Nephron progenitor cell (in vitro differentiated cells): ENCODE measurements at places on chromosomes 5 and 9.

DNA sequence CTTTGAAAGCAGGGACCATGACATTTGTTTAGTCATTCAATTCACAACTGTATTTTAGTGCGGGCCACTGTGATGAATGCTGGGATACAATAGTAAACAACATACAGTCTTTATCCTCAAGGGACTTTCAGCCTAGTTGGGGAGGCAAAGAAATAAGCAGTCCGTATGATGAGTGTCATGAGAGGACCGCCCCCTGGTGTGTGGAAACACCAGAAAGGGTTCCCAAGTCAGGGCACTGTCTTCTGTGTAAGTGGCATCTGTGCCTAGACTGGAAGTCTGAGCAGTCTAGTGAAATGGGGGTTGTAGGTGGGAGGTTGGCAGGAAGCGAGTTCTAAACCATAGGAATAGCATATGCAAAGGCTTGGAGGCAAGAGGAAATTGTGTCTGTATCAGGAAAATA lies 6.8 kb downstream of the C9orf43 start:
- no peak overlapping the region for H3K4me3 ChIP-seq
- H3K27ac ChIP-seq, result no peak overlapping the region
- no peaks in the 10 kb centered on the region for H3K36me3 ChIP-seq
- H3K4me1 ChIP-seq, result no peaks in the 10 kb centered on the region
- H3K27me3 ChIP-seq, result no peaks in the 10 kb centered on the region
- DNase-seq, result no peak

DNA sequence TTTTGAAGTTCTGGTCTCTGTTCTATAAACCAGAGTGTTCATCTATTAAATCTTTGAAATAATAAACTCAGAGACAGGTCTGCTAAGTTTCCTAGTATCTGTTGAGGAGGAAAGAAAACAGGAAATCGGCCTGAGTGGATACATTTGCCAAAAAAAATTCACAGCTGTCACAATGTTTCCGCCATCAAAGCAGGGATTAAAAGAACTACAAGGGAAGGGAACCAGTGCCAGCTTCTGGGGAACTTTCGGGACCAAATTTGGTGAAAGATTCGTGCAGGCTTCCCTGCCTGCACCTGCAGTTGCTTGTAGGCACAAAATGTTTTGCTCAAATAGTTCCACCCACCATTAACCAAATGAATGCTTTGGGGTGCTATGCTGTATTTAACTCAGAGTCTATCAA lies 267.5 kb downstream of the MSX2 start:
- H3K4me1 ChIP-seq, result peaks cover 5% of the 10 kb centered on the region
- no peak for DNase-seq
- H3K4me3 ChIP-seq, result no peak overlapping the region
- no peaks in the 10 kb centered on the region for H3K36me3 ChIP-seq
- no peak overlapping the region for H3K27ac ChIP-seq
- peaks cover 10% of the 10 kb centered on the region for H3K27me3 ChIP-seq

- H3K4me3 ChIP-seq, result no peak overlapping the region
- no peak for DNase-seq
- H3K27me3 ChIP-seq, result peaks cover 21% of the 10 kb centered on the region
Observed at GRCh38 chr5:10118150-10118549, 131.5 kb downstream of the ATPSCKMT start.

DNA sequence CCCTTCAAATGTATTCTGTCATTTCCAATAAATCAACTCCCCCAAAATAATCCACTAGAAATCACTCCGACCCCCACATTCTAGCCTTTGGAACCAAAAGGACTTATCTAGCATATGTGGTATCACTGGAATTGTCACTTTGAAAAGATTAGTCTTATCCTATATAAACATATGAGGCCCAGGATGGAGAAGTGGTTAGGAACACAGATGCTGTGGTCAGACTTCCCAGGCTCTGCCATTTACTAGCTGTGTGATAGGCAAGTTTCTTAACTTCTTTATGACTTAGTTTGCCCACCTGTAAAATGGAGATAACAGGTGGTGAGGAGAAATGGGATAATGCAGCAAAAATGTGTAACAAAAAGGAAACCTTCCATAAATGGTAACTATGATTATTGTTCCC lies 62.0 kb upstream of the GLRX start:
- no peak overlapping the region for H3K4me3 ChIP-seq
- H3K27ac ChIP-seq, result no peak overlapping the region
- peaks cover under 1% of the 10 kb centered on the region for H3K27me3 ChIP-seq
- H3K4me1 ChIP-seq, result peaks cover 19% of the 10 kb centered on the region
- no peak for DNase-seq
- peaks cover 24% of the 10 kb centered on the region for H3K36me3 ChIP-seq

DNA sequence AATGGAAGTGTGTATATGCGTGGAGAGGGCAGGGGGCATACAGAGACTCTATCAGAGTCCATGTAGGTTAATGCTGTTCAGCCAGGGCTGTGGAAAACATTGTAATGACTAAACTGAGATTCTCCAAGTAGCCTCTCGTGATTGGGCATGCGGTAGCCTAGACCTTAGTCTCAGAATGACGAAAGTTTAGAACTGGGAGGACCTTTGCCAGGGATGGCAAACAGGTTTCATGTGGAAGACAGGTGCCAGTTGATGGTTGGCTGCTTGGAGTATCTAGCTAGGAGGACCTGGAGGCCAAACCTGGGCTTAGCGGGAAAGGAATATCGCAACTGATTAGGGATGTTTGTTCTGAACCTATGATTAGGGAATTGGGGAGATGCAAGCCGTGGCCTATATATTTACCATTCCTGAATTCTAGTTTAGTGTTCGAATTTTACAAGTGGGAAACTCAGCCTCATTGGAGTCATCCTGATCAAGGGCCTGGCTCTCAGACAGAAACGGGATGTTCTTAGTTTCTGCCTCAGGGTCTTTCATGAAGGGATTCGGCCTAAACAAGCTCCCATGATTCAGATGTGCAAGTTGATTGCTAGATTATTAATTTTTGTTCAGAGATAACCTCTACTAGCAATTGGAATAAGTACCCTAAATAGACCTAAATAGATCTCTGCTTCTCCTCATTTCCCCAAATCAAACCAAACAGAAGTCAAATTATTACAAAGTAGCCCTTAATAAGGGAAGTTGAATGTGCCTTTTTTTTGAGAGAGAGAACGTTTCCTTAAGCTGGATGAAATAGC lies 26.8 kb upstream of the TJP2 start:
- peaks cover 7% of the 10 kb centered on the region for H3K36me3 ChIP-seq
- peaks cover 4% of the 10 kb centered on the region for H3K27me3 ChIP-seq
- no peak overlapping the region for H3K27ac ChIP-seq
- DNase-seq, result no peak
- H3K4me1 ChIP-seq, result peaks cover 31% of the 10 kb centered on the region

DNA sequence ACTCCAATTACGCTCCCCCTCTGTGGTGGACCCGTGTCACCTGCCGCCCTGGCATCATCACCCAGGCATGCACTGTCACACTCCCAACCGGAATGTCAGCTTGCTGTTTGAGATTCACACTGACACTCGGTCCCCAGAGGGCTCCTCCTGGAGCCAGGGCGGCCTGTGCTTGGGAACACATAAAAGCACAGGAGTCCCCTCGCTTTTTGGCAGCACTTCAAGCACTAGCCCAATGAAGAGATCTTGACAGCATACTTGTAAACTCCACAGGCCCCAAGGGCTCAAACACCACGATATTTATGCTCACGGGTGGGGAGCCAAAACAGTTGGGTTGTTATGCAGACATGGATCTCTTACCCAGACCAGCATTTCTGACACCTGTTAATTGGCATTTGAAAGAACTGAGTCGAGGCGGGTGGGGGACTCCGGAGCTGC lies 90.8 kb upstream of the EGFLAM start:
- H3K27ac ChIP-seq, result no peak overlapping the region
- no peak for DNase-seq
- H3K36me3 ChIP-seq, result no peaks in the 10 kb centered on the region

GRCh38 chr9:2872931-2873323 lies 29.0 kb upstream of the PUM3 start:
- no peak for DNase-seq
- peaks cover 13% of the 10 kb centered on the region for H3K27me3 ChIP-seq
- peaks cover 7% of the 10 kb centered on the region for H3K4me1 ChIP-seq
- H3K36me3 ChIP-seq, result no peaks in the 10 kb centered on the region
- no peak overlapping the region for H3K4me3 ChIP-seq
- H3K27ac ChIP-seq, result no peak overlapping the region

GRCh38 chr5:166695326-166695725 lies 1596.1 kb upstream of the WWC1 start:
- H3K4me3 ChIP-seq, result no peak overlapping the region
- H3K27ac ChIP-seq, result no peak overlapping the region
- DNase-seq, result no peak
- no peaks in the 10 kb centered on the region for H3K27me3 ChIP-seq

DNA sequence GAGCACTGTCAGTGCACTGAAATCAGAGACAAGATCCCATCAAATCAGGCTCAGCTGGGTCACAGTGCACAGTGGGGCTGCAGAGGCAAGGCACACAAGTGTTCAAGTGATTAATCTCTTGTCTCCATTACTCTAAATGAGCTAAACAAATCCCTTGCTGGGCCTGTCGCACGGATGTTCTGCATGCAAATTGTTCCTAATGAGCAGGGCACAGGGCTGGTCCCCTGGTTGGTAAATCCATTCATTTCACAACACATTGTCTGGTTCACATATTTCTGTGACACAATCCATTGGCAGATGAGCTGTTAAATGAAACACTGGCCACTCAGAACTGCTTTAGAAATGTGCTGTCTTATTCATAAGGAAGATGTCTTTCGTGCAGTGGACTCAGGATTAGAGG lies 167.9 kb upstream of the BRINP1 start:
- peaks cover 6% of the 10 kb centered on the region for H3K27me3 ChIP-seq
- H3K4me1 ChIP-seq, result peaks cover 16% of the 10 kb centered on the region
- no peak for DNase-seq
- no peak overlapping the region for H3K27ac ChIP-seq

GRCh38 chr9:33165263-33166151 lies 1.6 kb downstream of the B4GALT1 start:
- H3K4me3 ChIP-seq, result peak overlapping the region; percentile 86
- H3K4me1 ChIP-seq, result peaks cover 79% of the 10 kb centered on the region
- H3K27me3 ChIP-seq, result peaks cover 7% of the 10 kb centered on the region
- H3K27ac ChIP-seq, result peak overlapping the region; percentile 74

GRCh38 chr5:172790496-172790889 lies 19.5 kb upstream of the DUSP1 start:
- H3K4me3 ChIP-seq, result no peak overlapping the region
- H3K36me3 ChIP-seq, result no peaks in the 10 kb centered on the region
- peaks cover 3% of the 10 kb centered on the region for H3K27me3 ChIP-seq
- no peak for DNase-seq

DNA sequence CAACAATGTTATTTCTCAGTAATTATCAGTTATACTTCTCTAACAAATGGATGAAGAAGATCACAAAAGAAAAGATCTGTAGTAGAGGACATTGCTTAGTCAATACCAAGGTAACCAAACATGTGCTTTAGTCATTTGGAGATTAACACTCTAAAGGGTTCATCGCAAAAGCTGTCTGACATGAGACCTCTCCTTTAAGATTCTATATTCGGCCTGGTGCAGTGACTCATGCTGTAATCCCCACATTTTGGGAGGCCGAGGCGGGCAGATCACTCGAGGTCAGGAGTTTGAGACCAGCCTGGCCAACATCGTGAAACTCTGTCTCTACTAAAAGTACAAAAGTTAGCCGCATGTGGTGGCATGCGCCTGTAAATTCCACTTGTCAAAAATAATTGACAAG lies 18.3 kb upstream of the CKMT2 start:
- peaks cover 18% of the 10 kb centered on the region for H3K36me3 ChIP-seq
- DNase-seq, result no peak
- no peak overlapping the region for H3K27ac ChIP-seq
- no peaks in the 10 kb centered on the region for H3K4me1 ChIP-seq
- H3K27me3 ChIP-seq, result peaks cover 4% of the 10 kb centered on the region

GRCh38 chr5:35201291-35201690 lies 29.0 kb downstream of the PRLR start:
- H3K36me3 ChIP-seq, result no peaks in the 10 kb centered on the region
- no peak overlapping the region for H3K4me3 ChIP-seq
- H3K27me3 ChIP-seq, result peaks cover 7% of the 10 kb centered on the region

DNA sequence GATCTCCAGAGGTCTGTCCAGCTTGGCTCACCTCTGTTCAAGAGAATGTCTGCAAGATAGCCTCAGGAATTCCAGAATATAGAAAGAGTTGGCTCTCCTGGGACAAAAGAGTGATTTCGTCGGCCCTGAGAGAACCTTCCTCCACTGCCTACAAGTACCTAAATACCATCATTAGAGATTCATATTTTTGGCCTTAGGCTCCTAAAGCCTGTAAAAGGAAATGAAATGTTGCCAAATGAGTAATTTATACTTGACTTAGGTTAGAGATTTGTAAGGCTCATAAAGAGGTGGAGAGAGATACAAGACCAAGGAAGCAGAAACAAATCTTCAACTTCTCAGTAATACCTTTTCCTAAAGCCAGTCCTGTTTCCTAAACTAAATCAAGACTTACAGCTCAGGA lies 146.2 kb downstream of the CCDC192 start:
- H3K27ac ChIP-seq, result no peak overlapping the region
- no peak overlapping the region for H3K4me3 ChIP-seq
- H3K36me3 ChIP-seq, result peaks cover 3% of the 10 kb centered on the region
- DNase-seq, result no peak
- H3K4me1 ChIP-seq, result peaks cover 8% of the 10 kb centered on the region
- H3K27me3 ChIP-seq, result no peaks in the 10 kb centered on the region

DNA sequence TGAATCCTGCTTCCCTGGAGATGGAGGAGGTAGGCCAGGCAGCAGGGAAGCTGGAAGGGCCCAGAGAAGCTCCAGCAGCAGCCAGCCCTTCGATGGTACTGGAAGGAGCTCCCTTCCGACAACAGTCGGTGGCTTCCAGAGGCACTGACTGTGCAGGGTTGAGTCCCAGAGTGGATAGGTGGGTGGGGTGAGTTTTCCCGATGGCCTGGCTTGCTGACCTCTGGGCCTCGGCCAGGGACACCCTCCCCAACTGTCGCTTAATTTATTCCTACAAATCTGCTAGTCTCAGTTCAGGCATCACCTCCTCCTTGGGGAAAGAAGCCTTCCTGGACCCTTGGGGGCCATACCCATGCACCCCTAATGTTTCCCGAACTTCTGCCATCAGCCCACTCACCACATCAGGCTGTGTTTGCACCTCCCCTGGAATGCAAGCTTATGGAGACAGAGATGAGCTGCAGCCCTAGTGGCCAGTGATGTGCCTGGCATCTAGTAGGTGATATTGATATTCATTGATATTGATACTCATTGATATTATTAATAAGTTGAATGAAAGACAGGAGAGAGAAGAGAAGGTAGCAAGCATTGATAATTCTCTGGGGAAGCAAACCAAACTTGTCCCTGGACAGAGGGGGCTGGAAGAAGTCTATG lies 104.6 kb upstream of the BOD1 start:
- H3K36me3 ChIP-seq, result no peaks in the 10 kb centered on the region
- H3K4me1 ChIP-seq, result peaks cover 50% of the 10 kb centered on the region
- peaks cover 20% of the 10 kb centered on the region for H3K27me3 ChIP-seq

DNA sequence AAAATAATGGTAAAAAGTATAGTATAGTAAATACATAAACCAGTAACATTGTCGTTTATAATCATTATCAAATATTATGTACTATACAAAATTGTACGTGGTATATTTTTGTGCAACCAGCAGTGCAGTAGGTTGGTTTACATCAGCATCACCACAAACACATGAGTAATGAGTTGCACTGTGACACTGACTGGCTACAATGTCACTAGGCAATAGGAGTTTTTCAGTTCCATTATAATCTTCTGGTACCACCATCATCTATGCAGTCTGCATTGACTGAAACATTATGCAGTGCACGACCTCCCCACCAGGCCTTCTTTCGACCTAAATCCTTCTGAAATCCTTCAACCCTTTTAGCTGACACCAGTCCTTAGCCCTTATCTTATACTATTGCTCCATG lies 105.8 kb downstream of the SREK1 start:
- no peak overlapping the region for H3K27ac ChIP-seq
- no peak for DNase-seq
- H3K4me1 ChIP-seq, result no peaks in the 10 kb centered on the region
- H3K4me3 ChIP-seq, result no peak overlapping the region
- H3K36me3 ChIP-seq, result no peaks in the 10 kb centered on the region
